ENCODE measurements at places on chromosomes 16 and 17.

DNA sequence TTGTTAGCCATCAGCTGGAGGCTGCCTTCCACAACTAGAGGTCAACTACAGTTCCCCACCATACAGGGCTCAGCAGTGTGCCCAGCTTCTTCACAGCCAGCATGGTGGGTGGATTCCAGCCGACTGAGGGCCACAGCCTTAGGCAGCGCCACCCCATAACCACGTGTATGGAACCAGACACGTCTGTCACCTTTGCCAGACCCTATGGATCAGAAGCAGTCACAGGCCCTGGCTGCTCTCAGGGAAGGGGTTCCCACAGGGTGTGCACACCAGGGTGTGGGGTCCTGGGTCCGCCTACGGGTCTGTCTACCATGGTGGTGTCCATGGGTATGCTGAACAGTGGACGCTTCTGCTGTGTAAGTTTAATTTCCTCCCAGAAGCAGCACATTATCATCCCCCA, 265.0 kb upstream of the FOXF1 start:
- no peak for DNase-seq

DNA sequence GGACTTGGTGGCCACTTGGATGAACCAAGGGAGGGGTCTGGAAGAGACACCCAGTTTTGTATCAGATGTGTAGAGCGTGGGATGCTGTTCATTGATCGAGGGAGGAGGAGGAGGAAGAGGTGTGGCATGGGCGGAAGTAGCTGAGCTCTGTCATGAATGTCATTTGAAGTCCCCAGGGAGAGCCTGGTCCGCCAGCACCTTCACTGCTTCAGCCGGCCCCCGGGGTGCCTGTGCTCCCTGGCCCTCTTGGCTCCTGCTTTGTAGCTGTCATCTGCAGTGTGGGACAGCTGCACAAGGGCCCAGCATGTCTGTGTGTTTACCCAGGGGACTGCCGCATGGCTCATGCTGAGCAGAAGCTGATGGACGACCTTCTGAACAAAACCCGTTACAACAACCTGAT, 75.4 kb upstream of the RBL2 start:
- no peak for DNase-seq

DNA sequence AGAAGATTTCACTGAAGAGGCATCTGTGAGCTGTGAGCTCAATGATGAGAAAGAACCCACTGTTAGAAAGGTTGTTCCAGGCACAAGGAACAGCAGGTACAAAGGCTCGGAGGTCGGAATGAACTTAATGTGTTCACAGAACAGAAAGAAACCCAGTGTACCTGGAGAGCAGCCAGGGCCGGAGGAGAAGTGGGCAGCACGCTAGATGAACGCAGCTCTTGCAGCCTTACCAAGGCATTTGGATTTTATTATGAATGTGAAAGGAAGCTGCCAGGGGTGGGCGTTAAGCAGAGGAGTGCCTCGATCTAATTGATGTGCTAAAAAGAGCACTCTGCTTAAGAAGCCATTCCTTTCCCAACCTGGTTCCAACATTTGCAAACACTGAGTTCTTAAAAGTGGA, 19.0 kb downstream of the EEF2K start:
- no peak for DNase-seq

GRCh38 chr16:27852116-27852515, 211.4 kb downstream of the GSG1L start:
- no peak for DNase-seq

DNA sequence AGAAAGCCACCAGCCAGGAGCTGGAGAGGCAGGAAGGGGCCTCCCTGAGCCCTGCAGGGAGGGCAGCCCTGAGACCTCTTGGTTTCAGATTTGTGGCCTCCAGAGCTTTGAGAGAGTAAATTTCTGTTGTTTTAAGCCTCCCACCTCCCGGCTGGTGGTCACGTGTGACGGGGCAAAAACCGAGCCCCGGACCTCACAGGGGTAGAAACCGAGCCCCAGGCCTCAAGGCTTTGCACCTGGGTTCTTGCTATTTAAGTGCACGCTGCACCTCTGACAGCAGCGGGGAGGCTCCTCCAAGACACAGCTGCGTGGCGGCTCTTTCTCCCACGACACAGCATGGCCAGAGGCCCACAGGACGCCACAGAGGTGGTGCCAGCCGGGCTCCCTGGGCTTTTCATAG, 17.4 kb upstream of the ZC3H18 start:
- no peak for DNase-seq

- no peak for DNase-seq
Observed at GRCh38 chr17:80577876-80578570, 33.4 kb downstream of the RPTOR start.

DNA sequence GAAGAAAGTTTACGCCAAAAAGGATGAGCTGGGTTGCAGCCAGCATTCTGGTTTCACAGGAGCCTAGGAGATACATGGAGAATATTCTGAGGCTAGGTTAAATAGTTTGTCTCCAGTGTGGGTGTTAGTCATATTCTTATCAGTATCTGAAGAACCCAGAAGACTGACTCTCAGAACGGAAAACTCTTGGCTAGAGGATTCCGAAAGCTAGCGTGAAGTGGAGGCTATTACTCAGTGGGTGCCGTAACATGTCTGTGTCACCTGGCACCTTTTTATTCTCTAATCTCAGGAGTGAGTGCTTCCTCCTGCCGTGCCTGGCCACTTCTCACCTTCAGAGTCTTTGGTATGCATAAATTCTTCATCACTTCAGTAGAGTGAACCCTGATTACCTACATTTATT, 199.5 kb downstream of the WWOX start:
- no peak for DNase-seq

GRCh38 chr16:4601036-4601863, 13.4 kb downstream of the UBALD1 start:
- no peak for DNase-seq

GRCh38 chr17:63309021-63309420, 137.1 kb downstream of the CYB561 start:
- no peak for DNase-seq

GRCh38 chr16:27828671-27829070, 234.8 kb downstream of the GSG1L start:
- DNase-seq, result no peak

GRCh38 chr17:73182616-73183310, 10.1 kb upstream of the COG1 start:
- DNase-seq, result no peak

DNA sequence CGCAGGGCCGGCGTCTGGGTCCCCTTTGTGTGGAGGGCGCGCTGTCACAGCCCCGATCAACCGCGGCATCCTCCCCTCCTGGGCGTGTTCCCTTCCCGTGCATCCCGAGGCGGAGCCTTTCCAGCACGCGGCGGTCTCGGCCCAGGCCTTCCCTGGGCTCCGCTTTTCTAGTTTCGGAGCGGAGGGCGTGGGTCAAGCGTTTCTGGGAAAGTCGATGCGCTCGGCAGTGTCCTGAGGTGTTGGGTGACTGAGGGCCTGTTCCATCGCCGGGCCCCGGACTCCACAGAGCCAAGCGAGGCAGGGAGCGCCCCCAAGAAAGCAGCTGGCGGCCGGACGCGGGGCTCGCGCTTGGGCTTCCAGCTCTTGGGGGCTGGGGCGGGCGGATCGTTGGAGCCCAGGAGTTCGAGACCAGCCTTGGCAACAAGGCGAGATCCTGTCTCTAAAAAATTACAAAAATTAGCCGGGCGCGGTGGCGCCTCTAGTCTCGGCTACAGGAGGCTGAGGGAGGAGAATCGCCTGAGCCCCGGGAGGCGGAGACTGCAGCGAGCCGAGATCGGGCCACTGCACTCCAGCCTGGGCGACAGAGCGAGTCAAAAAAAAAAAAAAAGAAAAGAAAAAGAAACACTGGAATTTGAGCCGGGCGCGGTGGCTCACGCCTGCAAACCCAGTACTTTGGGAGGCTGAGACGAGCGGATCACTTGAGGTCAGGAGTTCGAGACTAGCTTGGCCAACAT, 806 bp downstream of the IFT140 start:
- DNase-seq, result no peak
